ENCODE measurements at places on chromosomes 13 and 19.

GRCh38 chr19:40741527-40742390 is 8.5 kb downstream of the ACTMAP start:
- DNase-seq: no peak

- DNase-seq: no peak
These were observed 6.3 kb downstream of the REX1BD start for GRCh38 chr19:18594824-18595373.

GRCh38 chr13:45851171-45851921 is at the start of gene SIAH3:
SIAH3 (minus strand) TSS chr13:45851753; CDS start chr13:45851629, 124 bp downstream.
- no peak for DNase-seq

GRCh38 chr19:12484011-12484370 is 625 bp downstream of the ZNF709 start:
- DNase-seq: no peak

GRCh38 chr19:35521124-35521743 is 6.9 kb downstream of the SBSN start:
- no peak for DNase-seq

GRCh38 chr13:82439159-82439904 is 1442.9 kb downstream of the SLITRK1 start:
- DNase-seq: no peak

DNA sequence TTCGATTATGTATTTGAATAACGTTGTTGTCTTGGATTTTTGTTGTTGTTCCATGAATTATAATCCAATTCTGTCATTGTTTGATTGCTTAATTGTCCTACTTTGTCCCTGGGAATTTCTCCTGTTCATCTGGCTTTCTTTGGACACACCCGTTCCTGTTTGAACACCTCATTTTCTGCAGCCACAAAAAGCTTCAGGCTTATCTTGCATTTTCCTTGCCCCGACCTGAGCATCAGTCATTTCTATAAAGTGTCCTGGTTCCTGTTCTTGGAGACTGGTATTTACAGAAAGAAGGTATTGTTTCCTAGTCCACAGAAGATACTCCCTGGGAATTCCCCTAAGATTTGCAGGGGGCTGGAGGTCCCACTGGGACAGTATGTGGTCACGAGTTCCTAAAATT is 731.8 kb upstream of the ARGLU1 start:
- DNase-seq: no peak

GRCh38 chr13:86562866-86563265 is 763.6 kb upstream of the SLITRK6 start:
- DNase-seq: no peak

DNA sequence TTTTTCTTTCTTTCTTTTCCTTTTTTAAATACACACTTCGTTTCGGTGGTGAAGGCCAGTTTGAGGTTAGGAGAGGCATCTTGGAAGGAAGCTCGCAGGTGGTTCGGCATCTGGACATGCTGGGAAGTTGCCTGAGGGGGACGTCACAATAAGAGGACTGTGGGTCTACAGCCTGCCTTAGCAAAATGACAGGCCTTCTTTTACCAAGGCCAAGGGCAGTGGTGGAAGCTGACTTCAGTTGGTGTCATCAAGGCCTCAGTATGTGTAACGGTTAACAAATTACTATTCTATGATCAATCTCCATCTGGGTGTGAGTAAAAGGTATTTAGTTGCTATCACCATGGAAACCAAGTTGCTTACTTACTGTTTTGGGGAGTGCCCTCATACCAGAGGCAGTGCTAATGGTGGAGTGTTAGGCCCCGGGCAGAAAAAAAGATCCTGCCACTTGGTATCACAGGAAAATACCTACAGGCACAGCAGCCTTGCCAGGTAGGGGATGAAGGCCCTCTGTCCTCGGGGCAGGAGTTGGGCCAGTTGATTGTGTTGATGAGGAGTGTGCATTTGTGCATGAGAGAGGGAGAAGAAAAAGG is 10.3 kb downstream of the ACTN4 start:
- DNase-seq: no peak

GRCh38 chr13:83876546-83876945 is 5.7 kb downstream of the SLITRK1 start:
- DNase-seq: no peak

- DNase-seq: no peak
These were observed 3.3 kb downstream of the EEF2 start for GRCh38 chr19:3981736-3982681.

- DNase-seq: no peak
These were observed 63.4 kb downstream of the TEX29 start for GRCh38 chr13:111383591-111384440.
